Stimulated activated CD8-positive, alpha-beta memory T cell treated with anti-CD3 and anti-CD28 coated beads, Interleukin-12 subunit alpha, Interleukin-12 subunit beta, amount 100 ng/mL, for 1 hour (primary cell): ENCODE measurements at places on chromosomes 1 and 21.

DNA sequence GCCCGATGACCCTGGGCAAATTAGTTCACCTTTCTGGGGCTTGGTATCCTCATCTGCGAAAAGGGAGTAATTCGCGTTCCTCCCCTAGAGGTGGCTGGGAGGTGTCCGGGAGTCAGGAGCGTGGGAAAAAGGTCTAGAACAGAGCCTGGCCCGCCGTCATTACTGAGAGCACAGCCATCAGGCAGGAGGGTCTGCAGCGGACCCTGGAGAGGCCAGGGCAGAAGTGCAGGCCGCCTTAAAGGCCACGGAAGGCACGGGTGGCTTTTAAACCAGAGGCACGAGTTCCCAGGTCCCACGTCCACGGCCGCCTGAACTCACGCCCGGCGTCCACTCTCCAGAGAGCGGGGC, 850 bp downstream of the PANK4 start:
- DNase-seq = no peak

- no peak for DNase-seq
Observed at GRCh38 chr1:104987210-104987609, 1237.5 kb downstream of the AMY1C start.

- DNase-seq = no peak
Observed at GRCh38 chr1:117652421-117652820, 46.6 kb downstream of the TENT5C start.

DNA sequence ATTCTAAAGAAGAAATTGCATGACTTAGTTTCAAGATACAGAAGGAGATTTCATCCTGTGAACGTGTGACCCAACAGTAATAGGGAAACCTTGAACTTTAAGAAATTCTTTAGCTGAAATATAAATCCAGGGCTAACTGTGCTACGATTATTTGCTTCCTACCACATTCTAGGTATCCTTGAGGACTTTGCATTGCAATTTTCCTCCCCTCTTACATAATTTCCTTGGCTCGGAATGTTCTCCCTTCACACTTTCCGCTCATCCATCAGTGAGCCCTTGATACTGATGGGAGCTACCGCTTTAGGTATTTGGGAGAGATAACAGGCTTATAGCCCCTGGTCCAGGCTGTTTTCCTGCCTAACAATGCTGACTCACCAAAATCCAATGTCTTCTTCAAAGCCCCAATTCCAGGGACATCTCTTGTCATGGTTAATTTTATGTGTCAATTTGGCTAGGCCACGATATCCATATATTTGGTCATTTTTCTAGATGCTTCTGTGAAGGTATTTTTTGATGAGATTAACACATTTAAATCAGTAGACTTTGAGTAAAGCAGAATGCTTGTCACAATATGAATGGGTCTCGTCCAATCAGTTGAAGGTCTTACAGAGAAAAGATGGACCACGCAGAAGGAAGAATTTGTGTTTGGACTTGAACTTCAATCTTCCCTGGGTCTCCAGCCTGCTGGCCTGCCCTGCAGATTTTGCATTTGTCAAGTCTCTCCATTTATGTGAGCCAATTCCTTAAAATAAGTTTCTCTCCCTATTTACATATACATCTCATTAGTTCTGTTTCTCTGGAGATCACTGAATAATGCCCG, 121.2 kb downstream of the PTPN14 start:
- no peak for DNase-seq

DNA sequence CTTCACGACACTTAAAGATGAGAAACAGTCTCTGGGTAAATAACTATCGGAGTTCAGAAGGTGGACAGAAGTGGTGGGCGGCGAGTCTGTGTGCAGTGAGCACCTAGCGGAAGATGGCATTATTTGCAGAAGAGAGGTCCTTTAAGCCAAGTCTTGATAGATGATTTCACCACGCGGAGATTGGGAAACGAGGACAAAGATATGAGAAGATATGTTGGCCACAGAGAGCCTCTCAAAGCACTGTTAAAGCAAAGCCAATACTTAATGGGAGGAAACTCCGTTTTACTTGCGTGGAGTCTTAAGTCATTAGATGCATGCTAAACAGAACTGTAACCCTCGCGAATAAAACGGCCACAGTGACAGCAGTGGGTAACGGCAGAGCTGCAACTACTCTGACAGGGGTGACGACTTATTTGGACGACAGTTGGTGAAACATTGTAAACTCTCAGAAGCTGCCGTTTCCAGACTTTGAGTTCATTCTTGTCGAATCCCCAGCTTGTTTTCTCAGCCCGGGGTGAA, 577 bp upstream of the CEP350 start:
- DNase-seq = peak; percentile 11

DNA sequence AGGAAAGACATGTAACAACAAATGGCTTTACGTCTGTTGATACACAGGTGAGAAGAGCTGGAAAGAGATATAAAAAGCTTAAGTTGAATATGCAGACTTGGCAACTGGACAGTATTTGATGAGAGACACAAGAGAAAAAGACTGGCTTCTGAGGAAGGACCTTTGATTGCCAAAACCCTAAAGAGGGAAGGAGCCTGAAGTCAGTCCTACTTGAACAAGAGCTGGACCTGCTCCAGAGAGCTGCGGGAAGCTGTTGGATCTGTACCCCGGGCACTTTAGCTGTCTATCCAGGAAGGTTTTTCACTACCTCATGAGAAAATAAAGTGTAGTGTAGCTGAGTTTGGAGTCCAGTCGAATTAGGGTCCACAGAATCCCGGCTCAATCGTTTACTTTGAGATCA, 25.3 kb upstream of the LRRC8B start:
- DNase-seq = no peak

GRCh38 chr1:28374297-28374696, 4.8 kb downstream of the PHACTR4 start:
- no peak for DNase-seq

DNA sequence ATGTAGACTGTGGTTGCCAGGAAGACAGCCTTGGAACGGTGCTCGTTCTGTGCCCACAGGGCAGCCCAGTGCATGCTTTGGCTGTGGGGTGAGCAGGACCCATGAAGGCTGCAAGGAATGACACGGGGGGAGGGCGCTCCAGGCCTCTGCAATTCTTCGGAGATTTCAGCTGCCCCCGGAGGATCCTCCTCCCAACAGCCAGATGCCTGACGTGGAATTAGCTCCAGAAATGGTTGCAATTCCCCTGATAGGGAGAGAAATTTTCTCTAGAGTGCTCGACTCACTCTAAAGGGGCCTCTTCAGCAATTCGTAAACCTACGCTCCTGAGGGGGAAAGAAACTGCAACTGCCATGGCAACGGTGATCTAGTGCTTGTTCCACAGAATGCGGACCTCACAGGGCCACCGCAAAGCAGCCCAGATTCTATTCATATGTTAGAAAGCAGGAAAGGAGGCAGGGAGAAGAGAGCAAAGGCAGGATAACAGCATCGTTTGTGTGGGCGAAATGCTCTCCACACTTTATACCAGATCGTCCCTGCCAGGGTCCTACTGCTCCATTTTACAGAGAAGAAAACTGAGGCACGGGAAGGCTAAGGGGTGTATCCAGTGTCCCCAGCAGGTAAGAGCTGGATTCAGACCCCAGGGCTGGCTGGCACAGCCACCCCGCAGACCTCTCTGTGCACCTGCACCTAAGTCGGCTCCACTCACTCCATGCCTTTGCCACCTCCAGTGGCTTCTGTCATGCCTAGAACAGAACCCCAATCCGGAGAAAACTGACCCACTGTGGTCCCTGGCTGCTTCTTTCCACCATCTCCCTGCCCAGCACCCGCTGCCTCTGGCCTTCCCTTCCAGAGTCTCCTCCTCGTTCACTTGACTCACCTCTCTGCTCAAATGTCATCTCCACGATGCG, 11.9 kb upstream of the PDE9A start:
- DNase-seq = no peak

GRCh38 chr1:235108185-235108593, 20.4 kb downstream of the TOMM20 start:
- no peak for DNase-seq

DNA sequence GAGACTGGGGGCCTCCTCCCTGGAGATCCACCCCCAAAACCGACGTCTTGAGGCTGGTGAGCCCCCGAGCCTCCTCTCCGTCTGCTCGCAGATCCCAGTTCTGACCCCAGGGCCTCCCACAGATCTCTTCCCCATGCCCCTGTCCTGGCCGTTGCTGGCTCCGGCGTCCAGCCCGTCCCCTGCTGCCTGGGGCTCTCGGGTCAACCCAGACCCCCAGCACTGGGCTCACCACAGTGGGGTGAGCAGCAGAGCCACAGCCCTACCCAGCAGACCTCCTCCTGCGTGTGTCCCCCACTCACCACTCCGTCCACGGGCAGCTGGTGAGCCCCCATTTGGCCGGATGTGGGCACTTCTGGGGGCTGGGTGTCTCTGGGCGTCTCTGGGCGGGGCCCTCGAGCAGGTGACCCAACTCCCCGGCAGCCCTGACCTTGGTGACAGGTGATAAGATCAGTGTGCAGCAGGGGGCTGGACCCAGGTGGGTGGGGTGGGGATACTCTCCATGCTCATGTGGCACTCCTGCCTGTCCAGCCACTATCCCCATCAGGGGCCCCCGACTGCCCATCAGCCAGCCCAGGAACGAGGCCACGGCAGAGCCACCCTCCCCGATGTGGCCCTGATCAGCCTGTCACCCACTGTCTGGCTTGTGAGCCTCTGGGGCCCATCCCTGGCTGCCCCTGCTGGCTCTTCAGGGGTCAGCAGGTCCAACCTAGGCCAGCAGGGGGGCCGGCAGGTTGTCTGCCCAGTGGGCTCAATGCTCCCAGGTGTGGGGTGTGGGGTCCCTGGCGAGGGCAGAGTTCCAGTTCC, 709 bp downstream of the TNFRSF14 start:
- DNase-seq = no peak

DNA sequence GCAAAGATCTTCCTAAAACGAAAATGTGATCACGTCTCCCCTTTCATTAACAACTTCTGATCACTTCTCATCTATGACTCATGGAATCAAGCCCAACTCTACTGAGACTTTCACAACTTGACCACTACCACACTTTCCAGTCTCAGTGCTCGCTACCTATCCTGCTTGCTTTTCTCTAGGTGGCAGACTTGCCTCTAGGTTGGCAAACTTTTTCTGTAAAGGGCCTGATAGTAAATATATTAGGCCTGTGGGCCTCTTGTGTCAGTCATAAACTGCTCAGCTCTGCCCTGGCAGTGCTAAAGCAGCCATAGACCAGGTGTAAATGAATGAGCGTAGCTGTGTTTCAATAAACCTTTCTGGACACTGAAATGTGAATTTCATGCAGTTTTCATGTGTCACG, 21.5 kb upstream of the HMGB4 start:
- no peak for DNase-seq
